ENCODE measurements at places on chromosomes 7 and 10.
A peak's percentile ranks its signal among the peaks of the same experiment; 100 is the strongest.

- DNase-seq = no peak
These were observed 78.8 kb downstream of the FAM13C start for GRCh38 chr10:59283456-59284091.

- DNase-seq = no peak
These were observed 169.9 kb upstream of the AOAH start for GRCh38 chr7:36894190-36894589.

DNA sequence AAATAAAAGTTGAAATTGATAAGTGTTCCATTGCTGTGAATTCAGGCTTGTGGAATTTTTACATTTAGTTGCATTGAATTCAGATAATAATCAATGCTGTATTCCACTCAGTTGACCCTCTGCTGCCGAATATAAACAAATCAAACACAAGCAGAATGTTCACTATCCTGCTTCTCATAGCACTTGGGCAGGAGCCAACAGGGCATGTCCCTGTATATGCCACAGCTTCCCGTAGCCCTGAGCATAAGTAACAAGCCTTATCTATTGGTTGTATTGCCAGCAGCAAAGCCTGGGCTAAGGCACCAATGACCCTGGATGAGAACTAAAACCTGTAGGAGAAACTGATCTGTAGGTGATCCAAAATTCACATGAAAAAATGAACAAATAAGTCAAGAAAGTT is 145.9 kb downstream of the ARHGAP12 start:
- no peak for DNase-seq

GRCh38 chr7:14340393-14341074 is 351.1 kb upstream of the ETV1 start:
- DNase-seq = no peak

DNA sequence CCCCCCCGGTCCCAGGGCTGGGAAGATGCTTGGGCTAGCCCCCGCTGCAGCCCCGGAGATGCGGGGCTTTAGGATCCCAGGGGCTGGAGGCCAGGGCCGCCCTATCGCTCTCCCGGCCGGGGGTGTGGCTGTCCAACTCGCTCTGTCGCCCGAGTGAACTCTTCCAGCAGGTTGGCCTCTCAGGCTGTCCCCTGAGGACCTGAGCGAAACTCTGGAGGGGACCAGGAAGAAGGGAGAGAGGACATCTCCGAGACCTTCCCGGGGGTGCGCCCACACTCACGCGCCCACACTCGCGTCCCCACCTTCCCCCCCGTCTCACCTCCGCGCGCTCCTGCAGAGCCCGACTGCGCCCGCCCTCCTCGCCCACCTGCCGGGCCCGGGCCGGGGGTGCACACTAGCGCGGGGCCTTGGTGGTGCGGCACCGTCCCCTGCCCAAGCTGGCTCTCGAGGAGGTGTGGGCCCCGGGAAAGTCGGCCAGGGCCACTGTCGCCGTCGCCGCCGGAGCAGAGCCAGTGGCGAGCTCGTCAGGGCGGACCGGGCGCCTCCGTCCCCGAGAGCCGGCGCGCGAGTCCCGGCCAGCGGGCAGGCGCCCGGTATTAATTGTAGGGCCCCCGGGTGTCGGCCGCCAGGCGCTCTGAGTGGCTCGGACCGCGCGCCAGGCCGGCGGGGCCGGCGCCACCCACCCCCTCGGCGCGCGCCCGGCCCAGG is 101.7 kb upstream of the SVIL start:
- DNase-seq = no peak

DNA sequence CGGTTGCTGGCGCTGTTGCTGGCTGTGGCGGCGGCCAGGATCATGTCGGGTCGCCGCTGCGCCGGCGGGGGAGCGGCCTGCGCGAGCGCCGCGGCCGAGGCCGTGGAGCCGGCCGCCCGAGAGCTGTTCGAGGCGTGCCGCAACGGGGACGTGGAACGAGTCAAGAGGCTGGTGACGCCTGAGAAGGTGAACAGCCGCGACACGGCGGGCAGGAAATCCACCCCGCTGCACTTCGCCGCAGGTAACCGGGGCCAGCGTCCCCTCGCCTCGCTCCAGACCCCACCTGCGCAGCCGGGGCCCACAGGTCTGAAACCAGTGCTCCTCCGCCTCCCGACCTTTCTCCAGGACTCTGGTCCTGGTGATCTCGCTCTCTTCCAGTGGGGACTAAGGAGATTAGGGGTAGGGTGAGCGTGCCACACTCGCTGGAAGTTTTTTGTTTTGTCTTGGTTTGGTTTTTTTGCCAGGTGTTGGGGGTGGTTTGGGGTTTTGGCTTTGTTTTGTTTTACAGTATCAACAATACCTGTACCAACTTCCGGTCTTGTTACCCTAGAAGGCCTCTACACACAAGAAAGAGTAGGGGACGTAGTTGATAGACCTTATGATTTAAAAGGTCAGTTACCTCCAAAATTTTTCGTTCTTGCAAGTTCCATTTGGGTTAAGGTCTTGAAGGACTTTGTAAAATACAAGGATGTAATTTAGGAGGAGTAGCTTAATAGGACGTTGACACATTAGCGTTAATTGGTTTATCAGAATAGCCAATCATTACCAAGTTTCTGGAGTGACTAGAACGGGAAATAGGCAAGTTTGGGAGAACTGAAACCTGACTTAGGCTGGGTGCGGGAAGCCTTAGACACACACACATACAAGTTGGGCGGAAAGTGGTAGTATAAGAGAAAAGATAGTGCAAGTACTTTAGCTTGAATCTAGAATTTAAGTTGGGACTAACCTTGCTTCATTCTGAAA is 704 bp downstream of the TNKS2 start:
- no peak for DNase-seq

GRCh38 chr7:46152696-46153095 is 231.6 kb upstream of the IGFBP3 start:
- no peak for DNase-seq

DNA sequence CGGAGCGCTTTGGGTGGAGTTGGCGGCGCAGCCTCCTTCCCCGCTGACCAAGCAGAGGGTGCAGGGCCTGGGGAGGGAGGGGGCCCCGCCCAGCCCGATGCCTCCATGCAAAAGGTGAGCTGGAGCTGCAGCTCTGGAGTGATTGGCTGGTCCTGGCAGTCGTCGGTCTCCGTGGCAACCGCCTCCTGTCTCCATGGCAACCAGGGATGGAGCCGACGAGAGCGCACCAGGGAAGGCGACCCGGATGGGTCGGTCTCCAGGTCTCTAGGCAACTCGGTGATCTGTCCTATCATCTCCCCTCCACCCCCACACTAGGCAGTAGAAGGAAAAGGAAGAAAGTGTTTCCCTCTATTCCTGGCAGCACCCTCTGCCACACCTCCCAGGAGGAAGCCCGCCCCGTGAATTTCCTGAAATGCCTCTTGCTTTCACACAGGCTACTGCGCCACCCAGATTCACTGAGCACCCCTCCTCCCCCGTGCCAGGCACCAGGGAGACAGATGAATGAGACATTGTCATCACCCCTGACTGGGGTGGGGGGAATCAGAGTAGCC is 647 bp upstream of the NACAD start:
- peak; percentile 84 for DNase-seq

GRCh38 chr7:50304129-50304910 is at the start of gene IKZF1:
IKZF1 (plus strand) TSS chr7:50304716; CDS start chr7:50319062, 14,346 bp downstream.
- no peak for DNase-seq

- DNase-seq = no peak
These were observed 130.4 kb downstream of the GLI3 start for GRCh38 chr7:42106562-42106961.

- no peak for DNase-seq
These were observed 56.2 kb upstream of the OPN4 start for GRCh38 chr10:86598151-86598550.

DNA sequence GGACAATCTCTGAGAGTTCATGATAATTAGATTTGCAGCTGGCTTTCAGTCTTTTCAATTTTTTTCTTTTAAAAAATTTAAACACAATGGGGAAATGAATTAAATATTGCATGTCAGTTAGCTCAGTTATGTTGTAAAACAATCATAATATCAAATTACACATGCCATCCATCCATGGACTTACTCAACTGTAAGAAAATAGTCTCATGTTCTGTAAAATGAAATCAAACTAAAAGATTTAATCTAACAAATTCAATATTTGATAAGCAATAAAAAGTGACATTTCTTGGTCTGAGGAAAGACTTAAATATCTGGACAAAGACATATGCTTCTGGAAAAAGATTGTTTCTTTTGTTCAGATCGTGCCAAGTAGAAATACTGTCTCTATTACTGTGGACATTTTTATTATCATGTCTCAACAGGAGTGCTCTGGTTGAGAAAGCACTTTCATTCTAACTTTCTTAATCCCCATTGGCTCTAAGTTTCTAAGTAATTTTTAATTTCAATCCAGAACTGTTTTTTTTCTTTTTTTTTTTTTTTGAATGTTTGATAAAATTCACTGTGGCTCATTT is 179.2 kb upstream of the FAM3C start:
- no peak for DNase-seq

DNA sequence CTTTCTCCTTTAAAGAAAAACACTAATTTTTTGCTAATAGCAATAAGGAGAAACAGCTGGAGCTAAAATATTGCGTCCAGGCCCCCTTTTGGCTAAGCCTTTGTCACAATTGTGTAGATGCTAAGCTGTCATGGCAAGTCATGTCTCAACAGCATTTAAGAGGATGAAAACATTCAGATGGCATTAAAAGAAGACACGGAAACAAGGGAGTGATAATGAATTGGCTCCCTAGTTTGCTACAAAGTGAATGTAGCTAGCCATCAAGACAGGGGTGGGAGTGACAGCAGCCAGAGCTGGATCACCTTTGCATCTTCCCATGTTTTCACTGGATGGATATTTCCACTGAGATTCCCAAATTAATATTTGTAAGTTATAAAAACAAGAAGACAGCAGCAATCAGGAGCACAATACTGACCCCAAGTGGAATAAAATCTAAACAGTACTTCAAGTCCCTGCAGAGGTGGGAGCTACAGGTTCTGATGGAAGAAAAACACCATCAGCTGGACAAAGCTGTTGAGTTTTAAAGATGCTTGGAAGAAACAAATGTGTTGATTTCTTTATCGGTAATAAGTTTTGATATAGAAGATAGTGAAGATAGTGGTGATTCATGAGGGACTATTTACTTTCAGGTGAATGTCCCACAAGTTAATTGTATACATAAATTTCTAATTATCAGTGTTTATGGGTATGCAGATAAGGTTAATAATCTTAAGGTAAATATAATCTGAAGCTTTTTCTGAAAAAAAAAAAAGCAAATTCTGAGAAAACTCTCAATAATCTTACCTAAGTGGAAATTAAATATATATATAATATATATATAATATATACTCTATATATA is 129.4 kb downstream of the SLC16A9 start:
- DNase-seq = no peak

DNA sequence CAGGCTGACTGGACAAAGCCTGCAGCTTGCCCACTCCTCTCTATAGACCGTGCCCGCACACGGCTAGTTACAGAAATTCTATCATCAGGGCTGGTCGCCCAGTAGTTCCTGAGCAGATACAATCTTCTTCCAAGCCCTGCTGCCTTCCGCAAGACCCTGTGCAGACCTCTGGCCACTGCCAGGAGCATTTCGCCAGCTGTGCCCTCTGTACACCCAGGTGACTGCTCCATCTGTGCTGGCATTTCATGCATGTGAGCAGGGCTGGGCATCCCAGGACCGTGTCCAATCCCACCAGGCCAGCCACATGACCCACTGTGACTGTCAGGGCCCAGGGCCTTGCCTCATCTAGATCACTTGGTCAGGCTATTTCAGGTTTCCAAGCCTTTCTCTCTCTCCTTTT is 36.9 kb downstream of the HSPA12A start:
- DNase-seq = no peak

DNA sequence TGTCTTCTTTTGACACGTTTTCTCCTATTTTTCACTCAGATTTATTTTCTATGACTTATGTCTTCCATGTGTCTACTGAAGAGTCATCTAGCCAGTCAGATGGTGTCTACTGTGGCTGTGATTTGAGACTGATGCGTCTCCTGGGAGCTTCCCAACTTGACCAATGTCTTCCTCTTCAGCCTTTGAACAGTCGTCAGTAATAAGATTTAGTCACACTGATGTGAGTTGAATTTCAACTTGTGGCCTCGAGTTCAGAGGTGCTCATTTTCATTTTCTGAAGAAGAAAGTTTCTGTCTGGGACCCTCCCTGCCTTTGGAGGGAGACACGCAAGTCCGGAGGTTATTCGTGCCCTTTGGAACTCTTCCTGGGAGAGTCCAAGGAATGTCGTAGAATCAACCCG is 221.9 kb upstream of the INHBA start:
- no peak for DNase-seq

- DNase-seq = no peak
These were observed 13.8 kb downstream of the UBE2D1 start for GRCh38 chr10:58348571-58349033.

DNA sequence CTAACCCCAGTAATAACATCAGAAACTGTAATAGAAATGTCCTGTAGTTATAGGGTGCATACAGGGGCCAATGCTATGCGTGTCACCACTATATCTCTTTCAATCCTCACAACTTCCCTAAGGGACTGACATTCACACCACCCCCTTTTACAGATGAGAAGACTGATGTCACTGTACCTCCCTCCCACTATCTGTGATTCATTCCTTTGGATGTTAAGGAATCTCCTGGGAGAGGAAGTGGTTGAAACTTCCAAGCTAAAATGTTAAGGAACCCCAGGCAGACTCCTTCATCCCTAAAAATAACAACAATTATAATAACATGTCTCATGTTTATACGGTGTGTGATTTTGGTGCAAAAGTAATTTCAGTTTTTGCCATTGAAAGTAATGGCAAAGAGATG is 5.4 kb downstream of the COL13A1 start:
- DNase-seq = no peak

DNA sequence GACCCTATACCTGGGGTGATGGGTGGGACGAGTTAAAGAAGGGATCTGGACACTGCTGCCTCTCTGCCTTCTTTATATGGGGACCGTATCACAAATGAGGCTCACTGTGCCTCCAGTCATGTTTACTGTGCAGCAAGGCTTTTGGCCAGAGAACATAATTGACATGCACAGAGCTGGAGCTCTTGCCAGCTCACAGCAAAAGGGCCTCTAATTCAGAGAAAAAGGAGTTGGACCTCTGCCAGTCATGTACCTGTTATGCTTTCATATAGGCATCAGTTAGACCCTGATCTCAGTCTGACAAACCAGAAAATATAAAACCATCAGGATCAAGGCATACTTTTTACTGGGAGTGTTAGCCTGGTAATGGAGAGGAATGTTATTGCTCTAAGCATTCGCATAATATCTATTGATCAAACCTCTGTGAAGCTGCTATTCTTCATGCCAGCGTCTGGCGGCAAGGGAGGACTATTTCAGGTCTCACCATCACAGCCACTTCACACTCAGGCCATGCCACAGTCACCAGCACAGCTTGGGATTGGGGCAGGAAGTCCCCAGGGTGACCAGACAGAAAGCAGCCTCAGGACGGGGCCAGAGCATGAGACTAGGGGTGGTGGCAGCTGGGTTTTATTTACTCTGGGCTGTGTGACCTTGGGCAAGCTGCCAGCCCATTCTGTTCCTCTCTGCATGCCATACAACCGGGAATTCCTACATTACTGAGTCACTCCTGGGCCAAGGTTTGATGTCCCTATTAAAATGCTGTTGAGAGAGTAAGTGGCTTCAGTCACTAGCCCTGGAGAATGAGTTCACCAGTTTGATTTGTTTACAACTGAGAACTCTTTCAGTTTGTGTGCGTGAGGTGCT is 90.1 kb downstream of the NPSR1 start:
- DNase-seq = no peak

GRCh38 chr7:78159545-78159944 is 361.0 kb downstream of the PHTF2 start:
- no peak for DNase-seq
